Osteocyte (in vitro differentiated cells): ENCODE measurements at places on chromosomes 13 and 19.

GRCh38 chr13:94243551-94243950 is 235.9 kb downstream of the DCT start:
- no peak for DNase-seq

DNA sequence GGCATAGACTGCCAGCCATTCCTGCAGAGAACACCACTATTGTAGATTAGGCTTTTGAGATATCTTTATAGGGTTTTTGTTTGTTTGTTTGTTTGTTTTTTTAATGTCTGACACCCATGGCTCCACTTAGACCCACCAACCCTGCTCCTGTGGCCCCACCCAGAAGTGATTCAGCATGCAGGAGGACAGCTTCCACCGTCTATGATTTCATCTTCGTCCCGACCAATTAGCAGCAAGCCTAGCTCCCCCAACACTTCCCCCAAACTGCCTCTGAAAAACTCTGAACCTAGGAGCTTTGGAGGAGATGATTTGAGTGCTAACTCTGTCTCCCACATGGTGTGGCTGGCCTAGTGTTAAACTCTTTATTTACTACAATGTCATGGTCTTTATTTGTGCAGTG is 108.3 kb upstream of the RXFP2 start:
- no peak for DNase-seq

DNA sequence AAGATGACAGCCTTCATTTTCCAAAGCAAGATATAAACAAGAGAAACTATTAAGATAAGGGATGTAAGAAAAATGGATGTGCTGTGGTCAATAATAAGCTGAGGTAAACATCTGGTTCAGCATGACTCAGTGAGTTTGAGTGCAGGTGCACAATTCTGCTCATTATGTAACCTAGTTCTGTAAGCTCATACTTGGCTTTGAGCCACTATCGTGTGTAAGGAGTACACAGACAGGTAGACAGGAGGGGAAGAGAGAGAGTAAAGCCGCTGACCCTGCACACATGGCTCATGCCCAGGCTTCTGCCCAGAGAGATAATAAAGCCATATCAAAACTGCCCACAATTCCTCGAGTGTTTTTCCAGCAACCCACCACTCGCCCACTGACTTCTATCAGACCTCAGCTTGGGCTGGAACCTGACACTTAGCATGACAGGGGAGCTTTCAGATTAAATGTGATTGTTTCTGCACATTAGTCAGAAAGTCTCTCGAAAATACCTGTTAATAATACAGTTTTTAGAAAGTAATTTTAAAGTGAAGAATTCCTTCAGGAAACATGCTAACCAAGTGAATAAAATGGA is 51.7 kb downstream of the ZNF91 start:
- no peak for DNase-seq

- DNase-seq, result no peak
These were observed 14.7 kb upstream of the DHDH start for GRCh38 chr19:48918801-48919247.

DNA sequence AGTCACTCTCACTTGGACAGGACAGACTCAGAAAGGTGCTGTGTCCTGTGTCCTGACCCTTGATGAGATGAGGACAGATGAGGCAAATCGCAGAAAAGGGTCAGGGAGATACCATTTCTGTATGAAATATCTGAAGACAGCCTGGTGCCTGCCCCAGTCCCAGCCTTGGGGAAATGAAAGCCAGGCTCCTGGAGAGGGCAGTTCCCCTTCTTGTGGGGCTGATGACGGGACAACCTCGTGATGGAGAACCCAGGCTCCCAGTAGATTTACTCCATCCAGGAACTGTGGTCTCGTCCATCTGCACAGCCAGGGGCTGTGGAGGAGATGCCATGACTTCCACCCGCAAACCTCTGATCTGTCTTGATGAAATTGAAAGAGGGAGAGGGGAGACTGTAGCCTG is 13.8 kb downstream of the LILRB1 start:
- DNase-seq, result peak; percentile 48

DNA sequence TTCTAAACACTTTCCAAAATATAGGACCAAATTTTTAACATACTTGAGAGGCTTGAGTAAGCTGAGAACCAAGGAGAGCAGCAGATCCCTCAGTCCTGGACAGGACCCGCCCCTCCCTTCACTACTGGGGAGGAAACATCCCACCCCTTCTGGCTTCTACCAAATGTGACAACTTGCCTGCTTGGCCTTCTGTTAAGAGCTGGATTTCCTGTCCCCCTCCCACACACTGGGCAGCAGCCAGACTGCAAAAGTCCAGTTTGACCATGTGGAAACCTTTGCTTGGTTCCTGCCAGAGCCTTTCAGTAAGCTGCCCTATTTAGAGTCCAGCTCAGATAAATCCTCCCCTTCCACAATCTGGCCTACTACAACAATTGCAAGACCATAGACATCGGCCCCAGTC is 84.3 kb downstream of the FGF14 start:
- no peak for DNase-seq

- no peak for DNase-seq
These were observed 2.3 kb downstream of the CLASRP start for GRCh38 chr19:45041125-45041524.

DNA sequence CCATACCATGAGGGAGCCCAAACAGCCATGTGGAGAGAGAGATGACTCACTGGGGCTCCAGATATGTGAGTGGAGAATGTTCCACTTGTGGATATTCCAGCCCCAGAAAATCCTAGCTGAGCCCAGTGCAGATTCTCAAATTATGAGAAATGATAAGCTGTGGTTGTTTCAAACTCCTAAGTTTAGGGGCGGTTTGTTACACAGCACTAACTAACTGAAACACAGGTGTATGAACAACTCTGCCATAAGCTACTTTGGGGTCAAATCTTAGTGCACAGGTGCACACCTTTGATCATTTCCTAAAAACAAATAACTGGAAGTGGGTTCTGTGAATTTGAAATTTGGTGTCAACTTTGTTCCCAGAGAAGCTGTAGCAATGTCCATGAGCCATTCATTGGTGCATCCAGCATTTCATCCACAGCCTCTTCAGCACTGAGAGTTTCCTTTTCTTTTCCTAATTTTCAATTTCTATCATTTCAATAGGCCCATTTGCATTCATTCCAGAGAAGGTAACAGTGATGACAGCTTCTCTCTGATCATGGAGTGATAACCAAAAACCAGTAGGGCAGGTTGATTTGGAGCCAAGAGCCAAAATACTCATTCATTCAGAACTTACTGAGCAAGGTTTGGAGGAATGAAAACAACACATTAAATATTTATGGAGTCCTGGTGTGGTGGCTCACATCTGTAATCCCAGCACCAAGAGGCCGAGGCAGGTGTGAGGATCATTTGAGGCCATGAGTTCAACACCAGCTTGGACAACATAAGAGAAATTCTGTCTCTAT is 8.8 kb upstream of the CLPP start:
- no peak for DNase-seq
